ENCODE measurements at places on chromosomes 11 and 22.
A peak's percentile ranks its signal among the peaks of the same experiment; 100 is the strongest.

DNA sequence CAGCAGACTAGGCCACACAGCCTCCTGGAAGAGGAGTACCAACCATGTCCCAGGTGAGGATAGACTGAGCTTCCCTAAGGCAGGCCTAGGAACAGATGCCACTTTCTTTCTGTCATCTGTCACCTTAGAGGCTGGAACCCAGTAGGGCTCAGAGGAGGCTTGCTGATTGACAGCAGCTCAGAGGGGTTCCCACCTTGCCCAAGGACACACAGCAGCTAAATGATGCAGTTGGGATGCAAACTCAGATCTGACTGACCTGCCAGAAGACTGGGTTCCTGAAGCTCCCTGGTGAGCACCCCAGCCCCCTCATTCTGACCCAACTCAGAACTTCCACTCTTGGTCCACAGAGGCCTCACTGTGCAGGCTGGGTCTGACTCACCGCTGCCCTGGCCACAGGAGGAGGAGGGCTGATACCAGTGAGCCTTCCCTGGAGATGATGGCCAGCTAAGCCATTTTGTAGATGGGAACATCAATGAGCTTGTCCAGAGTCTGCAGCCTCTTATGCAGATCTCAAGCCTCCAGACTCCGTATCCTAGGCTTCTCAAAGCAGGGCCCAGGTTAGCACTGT, 14.0 kb downstream of the CAPN5 start:
- DNase-seq, result no peak

DNA sequence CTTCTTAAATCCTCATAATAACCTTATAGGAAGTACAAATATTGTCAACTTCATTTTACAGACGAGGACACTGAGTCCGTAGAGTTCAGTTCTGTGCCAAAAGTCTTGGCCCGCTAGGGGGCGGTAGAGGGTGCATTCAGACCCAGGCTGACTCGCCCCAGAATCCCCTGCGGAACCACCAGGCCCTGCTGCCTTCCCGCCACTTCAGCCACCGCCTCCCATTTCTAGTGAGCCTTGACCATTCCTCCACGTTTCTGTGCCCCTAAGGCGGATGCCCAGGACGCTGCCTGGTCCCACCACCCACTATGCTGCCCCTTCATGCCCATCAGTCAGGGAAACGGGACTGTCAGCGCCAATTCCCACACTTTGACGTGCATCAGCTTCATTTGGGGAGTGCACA, 19.1 kb downstream of the SYT13 start:
- no peak for DNase-seq

DNA sequence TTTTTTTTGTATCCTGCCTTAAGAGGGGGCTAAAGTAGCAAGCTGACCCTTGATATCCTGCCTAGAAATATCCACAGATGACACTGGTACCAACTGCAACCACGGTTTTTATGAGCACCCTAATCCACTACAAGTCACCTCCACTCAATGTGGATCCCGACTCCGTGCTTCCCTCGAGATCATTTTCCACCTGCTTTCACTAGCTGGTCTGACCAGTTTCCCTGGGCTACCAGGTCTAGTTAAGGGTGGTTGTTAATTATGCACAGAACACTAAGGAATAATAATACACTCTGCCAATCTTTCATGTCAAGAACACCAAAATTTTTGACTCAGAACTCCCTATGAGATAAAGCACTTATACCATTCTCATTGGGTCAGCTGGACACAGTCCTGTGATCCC, 82.3 kb downstream of the ABTB2 start:
- no peak for DNase-seq

GRCh38 chr11:19984048-19984742, 176.1 kb downstream of the DBX1 start:
- DNase-seq, result no peak

DNA sequence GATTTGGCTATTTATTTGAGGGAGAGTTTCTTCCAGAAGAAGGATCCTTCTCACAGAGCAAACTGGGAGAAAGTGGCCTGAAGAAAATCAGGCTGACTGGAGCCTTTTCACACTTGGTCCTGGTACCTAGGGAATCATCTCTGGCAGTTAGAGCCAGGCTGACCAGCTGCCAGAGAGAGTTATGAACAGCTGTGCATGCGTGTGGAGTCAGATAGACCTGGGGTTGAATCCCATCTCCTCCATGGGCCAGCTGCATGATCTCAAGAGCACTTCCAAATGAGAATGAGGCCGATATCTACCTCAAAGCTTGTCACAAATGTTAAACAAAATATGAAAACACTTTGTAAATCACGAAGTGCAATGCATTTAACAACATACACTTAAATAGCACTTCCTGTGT, 390.0 kb downstream of the TENM4 start:
- DNase-seq, result no peak

DNA sequence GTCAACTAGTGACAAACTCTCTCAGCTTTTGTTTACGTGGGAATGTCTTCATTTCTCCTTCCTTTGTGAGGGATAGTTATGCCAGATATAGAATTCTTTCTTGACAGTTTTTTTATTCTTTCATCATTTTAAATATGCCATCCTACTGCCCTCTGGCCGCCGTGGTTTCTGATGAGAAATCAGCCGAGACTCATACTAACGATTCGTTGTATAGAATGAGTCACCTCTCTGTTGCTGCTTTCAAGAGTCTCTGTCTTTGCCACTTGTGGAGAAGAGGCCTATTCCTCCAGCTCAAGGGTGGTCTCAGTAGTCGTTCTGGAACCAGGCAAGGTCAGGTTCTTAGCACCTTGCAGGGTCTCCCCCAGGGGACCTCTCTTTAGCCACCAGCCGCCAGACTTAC, 8.0 kb downstream of the MYO7A start:
- no peak for DNase-seq

GRCh38 chr11:77244277-77245027, 57.0 kb downstream of the GDPD4 start:
- peak; percentile 16 for DNase-seq

- DNase-seq, result no peak
Observed at GRCh38 chr11:123904932-123905331, 3.0 kb downstream of the OR8D4 start.

DNA sequence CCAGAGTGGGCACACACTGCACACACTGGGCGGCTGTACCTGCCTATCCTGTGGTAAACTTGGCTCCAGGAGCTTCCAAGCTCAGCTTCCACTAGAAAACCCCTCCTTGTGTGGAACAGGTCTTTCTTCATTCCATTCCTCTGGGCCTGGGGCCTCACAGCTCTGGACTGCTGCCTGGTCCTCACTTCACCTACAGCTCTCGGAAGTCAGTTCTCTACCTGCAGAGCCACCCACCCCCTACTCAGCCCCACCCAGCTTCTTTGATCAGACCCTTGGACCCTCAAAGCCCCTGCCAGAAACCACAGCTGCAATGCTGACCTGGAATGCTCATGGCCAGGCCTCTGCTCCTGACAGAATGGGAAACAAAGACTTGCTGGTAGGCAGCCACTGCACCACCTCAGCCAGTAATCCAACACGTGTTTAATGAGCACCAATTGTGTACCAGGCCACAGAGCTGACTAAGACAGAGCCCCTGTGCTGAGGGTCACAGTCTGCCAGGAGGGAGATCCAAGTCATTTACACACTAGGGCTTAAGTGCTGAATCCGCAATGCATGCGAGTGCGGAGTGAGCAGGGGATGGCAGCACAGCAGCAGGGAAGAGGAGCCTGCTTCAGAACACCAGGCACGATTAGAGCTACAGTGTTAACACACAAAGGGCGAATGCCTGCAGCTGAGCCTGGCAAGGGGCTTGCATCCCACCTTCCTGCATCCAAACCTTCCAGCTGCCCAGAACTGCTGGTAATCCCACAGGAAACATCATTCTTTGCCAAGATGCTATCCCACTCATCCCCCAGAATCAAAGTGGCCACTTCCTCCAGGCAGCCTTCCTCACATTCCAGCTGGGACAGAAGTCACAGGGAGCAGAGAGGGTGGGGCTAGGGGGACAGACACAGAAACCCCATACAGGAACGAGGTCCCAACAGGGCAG, 4.6 kb downstream of the GNB1L start:
- DNase-seq, result no peak

DNA sequence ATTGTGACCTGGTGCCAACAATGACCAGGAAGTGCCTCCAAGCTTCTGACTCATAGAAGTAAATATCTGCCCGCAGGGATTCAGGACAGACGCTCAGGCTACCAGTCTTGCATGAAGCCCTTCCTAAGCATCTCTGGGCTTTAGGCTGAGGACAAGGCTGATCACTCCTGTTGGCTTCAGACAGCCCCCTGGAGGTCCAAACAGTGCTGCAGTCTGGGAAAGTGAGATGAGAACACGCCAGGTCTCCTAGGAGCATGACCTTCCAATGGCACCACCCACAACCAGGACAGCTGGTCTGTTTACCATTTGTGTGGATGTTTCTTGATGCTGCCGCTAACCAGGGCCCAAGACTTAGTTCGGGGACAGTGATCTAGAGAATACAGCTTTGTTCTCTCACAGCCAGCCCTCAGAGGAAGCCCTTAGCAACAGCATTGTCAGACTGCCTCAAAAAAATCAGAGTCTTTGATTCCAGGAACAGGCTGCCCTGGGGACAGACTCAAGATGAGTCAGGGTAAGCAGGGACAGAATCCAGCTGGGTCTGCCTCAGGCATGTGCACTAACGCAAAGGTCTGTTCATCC, 111.2 kb downstream of the ZNF280B start:
- DNase-seq, result no peak

Measured in AG09319 (cell line).